ENCODE measurements at places on chromosomes 13 and 19.

- peak; percentile 29 for DNase-seq
Measured at GRCh38 chr13:28542804-28543203, 47.9 kb upstream of the FLT1 start.

- no peak for DNase-seq
Measured at GRCh38 chr19:33674626-33675367, 53.0 kb downstream of the CHST8 start.

DNA sequence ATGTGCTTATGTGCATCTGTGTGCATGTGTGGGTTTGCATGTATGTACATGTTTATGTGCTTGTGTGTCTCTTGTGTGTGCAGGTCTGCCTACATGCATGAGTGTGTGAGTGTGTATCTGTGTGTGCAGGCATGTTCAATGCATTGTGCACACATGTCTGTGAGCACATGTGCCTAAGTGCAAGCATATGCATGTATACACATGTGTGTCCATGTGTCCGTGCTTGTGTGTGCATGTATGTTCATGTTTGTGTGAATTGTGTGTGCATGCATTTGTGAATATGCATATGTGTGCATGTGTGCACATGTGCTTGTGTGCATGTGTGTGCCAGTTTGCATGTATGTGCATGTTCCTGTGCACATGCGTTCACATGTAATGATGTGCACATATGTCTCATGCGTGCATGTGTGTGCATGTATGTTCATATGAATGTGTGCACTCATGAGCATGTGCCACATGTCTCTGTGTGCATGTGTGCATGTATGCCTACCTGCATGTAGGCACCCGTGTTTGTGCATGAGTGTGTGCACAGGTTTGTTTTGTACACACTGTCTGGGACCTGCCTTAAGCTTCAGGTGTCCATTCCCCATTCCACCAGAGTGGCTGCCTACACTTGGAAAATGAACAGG lies 32.1 kb upstream of the PTPRS start:
- no peak for DNase-seq

GRCh38 chr13:24692561-24692960 lies 12.4 kb downstream of the ATP12A start:
- DNase-seq = no peak

- DNase-seq = no peak
Measured at GRCh38 chr13:28707629-28708427, 10.9 kb downstream of the SLC46A3 start.

GRCh38 chr13:33312861-33313212 lies 27.3 kb upstream of the STARD13 start:
- DNase-seq = no peak

All from stimulated activated CD4-positive, alpha-beta T cell treated with anti-CD3 and anti-CD28 coated beads, Interleukin-1b, Interleukin-23, amount 100 ng/mL, for 48 hours (primary cell).